ENCODE measurements at places on chromosomes 1 and 21. TPM values are rescaled to one million over a fixed set of nuclear protein-coding genes. Genes with fewer than 3 reads are reported as not detected.

GRCh38 chr21:37358397-37358796 is 8.2 kb upstream of the DYRK1A start:
- DNase-seq, result no peak

Gene SLAMF6
- not detected for total RNA-seq

DNA sequence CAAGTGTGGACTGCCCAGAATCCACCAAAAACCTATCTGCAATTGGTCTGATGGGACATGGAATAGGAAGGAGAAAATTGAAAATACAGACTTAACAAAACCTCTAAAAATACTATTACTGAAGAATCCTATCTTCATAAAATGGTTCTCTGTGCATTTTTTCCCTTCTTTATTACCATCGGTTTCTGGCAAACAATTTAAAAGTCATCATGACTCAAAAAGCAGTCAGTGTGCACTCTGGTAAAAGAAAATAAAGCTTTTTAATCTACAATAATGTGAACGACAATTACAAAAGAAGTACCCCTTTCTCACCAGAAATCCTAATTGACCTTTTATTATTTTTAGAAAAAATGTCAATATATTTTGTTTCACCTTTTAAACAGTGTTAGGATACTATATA is 186.3 kb downstream of the TPR start:
- no peak for DNase-seq

DNA sequence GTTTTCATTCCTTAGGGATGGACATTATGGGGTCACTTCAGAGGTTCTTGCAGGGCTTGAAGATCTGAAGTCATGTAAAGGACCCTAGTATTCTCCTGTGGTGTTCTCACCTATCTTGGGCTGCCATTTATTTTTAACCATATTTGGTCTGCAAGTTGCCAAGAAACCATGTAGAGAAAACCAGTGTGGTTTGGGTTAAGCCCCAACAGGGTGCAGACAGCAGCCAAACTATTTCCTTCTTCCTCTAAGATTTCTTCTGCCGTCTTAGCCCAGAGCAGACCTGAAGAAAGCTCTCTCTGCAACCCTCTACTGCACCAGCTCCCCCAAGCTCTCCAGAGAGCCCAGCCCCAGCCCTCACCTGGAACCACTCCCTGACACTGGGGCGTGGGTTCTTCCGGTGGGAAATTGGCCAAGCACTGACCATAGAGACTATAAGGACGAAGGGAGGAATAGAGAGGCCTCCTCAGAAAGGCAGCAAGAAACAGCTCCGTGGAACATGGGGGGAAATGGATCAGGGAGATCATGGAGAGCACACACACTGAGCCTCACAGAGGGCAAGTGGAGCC is 136.6 kb downstream of the SYF2 start:
- no peak for DNase-seq
